ENCODE measurements at places on chromosomes 12 and 14.

DNA sequence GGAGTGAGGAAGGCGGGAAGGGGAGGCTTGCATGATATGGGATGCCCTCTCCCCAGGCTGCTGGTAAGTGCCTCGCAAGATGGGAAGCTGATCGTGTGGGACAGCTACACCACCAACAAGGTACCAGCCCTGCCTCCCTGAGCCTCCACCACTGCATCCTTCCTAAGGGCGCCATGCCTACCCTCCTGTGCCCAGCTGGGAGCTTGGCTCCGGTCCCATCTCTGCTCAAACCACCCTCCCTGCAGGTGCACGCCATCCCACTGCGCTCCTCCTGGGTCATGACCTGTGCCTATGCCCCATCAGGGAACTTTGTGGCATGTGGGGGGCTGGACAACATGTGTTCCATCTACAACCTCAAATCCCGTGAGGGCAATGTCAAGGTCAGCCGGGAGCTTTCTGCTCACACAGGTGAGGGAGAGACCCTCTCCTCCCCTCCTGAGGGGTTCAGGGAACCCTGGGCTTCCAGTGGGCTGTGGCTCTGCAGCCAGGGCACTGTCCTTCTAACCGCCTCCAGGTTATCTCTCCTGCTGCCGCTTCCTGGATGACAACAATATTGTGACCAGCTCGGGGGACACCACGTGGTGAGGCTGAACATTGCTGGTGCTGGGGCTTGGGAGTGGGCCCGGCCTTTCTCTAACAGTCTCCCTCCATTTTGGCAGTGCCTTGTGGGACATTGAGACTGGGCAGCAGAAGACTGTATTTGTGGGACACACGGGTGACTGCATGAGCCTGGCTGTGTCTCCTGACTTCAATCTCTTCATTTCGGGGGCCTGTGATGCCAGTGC, 2.6 kb downstream of the GNB3 start:
- DNase-seq = no peak

GRCh38 chr12:71415336-71416231, 24.0 kb upstream of the LGR5 start:
- no peak for DNase-seq

DNA sequence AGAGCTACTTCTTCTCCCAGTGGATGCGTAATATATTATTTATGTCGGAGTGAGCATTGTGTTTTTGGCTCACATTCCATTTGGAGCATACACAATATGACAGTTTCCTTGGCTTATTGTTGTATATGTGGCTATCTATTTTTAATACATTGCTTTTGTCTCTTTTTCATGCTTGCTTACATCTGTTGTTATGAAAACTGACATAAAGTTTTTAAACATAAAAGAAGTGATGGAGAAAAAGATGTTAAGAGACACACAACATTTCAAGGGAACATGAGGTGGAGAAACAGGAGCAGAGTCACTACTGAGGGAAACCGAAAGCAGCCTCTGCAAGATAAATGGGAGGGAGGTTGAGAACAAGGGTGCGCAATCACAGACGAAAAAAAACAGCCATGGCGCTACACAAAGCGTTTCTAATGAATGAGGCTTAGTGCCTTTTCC, 228.4 kb upstream of the NPAS3 start:
- no peak for DNase-seq

DNA sequence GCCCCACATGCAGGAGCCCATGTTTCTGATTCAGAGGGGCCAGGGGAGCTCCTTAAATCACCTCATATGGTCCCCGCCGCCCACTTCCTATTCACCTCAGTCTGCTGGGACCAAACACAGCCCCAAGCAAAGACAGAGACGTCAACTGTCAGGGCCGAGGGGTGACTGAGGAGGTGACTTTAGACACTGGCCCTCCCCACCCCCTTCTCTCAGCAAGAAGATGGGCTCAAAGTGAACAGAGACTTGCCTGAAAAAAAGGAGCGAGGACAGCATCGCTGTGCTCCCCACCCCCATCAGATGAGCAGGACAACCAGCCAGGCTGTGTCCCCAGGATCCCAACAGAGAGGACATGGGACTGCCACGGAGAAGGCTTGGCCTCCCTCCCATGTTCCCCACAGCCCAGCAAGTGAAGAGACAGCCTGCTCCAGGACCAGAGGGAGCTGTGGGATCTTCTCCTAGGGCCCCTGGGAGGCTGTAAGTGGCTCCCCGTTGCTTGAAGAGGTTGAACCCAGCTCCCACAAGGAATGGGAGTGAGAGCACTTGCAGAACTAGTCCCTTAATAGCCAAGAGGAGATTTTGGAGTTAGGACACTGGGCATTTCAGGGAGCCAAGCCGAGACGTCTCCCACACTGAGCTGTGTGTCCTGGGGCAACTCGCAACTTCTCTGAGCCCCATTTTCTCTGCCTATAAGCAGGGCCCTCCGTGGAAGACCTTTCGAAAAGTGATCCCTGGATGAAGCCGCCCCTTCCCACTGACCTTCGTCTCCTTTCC, 1.3 kb upstream of the KRT79 start:
- DNase-seq = no peak

GRCh38 chr12:106974511-106974910, 12.4 kb downstream of the MTERF2 start:
- DNase-seq = no peak

DNA sequence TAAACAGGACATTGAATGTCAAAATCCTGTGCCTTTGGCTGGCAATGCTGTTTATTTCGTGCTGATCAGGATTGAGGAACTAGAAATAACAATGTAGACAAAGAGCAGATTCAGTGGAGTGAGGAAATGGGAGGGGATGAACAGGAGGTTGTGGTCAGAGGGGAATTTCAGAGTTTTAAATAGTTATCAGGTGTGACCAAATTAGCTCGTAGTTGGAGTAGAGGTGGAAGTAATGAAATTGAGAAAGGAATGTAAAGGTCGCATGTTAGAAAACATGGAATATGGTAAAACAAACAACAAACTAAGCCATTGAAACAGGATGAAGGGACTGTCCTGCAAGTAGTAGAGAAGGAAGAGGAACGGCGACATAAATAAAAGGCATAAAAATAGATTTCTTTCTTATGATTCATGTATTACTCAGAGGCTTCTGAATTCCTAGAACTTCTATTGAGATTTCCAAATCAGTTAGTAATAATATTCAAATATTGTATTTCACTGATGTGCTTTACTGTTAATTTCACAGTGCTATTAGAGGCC, 9.5 kb upstream of the SAV1 start:
- no peak for DNase-seq

- DNase-seq = no peak
These were observed 31.5 kb upstream of the CRADD start for GRCh38 chr12:93645702-93646101.

- DNase-seq = no peak
These were observed 47.1 kb downstream of the PLXNC1 start for GRCh38 chr12:94195483-94195882.

GRCh38 chr14:48086516-48086915, 411.1 kb upstream of the MDGA2 start:
- DNase-seq = no peak

DNA sequence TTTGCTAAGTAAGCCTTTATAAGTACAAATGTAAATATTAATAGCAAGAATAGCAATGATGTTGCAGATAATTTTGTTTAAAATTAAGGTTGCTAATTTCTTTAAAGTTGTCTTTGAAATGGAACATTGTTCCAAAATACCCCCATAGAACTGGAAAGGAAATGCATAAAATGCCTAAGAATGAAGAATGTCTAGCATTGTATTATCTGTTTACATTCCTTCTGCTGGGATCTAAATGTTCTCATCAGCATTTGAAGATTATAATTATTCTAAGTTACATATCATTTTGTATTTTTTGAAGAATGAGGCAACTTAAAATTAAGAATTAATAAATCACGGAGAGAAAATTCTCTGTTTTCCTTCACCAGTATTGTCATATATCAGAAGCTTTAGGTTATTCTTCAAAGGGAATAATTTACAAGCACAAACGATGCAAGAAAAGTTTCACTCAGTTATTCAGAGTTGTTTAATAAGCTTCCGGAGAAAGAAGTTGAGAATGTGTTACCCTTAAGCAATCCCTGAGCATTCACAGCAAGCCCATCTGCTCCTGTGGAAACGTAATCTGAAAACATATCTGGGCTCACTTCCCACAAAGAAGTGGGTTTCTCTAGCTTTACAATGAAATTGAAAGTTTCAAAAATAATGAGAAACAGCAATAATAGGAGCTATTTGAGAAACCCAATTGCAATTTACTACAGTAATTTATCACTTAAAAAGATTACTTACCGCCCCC, 21.3 kb downstream of the SLC6A15 start:
- no peak for DNase-seq

GRCh38 chr14:70398280-70398679, 18.6 kb downstream of the SYNJ2BP start:
- no peak for DNase-seq

DNA sequence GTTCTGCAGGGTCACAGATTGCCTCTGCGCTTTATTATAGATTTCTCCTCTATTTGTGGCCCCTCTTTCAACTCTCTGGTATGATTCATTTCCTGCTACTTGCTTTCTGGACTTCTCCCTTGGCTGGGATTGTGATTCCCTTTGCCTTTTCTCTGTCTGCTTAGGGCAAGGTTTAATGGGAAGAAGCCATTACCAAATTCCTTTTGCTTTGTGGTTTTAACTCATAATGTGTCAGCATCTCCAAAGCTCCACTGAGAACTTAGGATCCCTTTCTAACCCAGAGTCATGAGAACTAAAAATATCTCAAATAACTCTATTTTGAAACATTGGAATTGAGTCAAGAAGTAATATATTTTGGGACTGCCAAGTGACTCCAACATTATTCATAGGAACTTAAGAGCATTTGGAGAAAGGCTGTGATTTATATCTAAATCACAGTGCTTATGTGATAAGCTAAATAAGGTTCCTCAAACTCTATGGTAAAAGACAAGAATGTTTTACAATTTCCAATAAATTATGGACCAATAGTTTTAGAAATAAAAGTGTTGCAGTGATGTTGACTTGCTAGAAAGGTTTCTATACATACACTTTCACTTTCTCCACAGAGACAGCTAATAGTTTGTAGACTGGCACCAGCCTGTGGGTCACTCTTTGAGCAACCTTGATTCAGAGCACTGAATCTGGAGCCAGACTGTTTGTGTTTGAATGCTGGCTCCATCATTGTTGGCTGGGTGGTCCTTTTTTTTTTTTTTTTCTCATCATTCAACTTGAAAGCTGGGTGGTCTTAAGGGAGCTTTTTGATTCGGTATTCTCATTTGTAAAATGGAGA, 93.9 kb downstream of the DACT1 start:
- no peak for DNase-seq

- no peak for DNase-seq
These were observed 58.3 kb downstream of the ZC3H14 start for GRCh38 chr14:88621100-88621499.

- DNase-seq = no peak
These were observed 18.6 kb upstream of the CHST11 start for GRCh38 chr12:104438134-104438533.

DNA sequence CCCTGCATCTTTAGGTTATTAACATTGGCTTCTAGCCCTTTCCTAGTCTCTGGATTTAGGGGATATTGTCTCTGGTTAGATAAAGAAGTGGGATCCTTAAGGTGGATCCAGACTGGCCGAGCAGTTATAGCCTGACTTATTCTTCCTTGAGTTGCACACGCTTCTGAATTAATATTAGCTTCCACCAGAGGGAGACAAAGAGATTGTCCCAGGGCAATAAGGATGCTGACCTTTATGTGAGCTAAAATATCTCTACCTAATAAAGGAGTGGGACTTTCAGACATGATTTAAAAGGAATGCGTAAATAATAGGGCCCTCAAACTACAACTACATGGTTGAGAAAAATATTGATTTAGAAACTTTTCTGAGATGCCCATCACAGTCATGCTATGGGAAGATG, 139.7 kb downstream of the SLCO1B3 start:
- DNase-seq = no peak

All from stimulated activated naive CD4-positive, alpha-beta T cell treated with Interleukin-2 at 50 U/mL for 16 hours (primary cell).